ENCODE measurements at places on chromosomes 2 and 18.
A peak's percentile ranks its signal among the peaks of the same experiment; 100 is the strongest.

DNA sequence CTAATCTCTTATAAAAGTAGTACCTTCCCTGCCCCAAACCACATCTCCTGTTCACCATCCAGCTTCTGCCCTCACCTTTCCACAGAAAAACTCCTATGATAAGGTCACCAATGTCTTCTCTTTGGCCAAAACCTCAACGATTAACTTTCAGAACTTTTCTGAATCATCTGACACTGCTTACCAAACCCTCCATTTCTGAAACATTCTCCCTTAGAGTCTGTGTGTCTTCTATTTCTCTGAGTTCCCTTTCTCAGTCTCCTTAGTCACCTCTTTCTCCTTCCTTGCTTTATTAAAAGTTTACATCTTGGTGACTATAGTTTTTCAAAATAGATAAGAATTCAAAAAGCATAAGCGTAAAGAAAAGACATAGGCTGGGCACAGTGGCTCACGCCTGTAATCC is 51.3 kb upstream of the SP3 start:
- DNase-seq = no peak

- DNase-seq = no peak
Measured at GRCh38 chr18:49141491-49141890, 190.7 kb upstream of the SMAD7 start.

GRCh38 chr2:183487326-183487725 is 363.1 kb downstream of the NUP35 start:
- DNase-seq = no peak

DNA sequence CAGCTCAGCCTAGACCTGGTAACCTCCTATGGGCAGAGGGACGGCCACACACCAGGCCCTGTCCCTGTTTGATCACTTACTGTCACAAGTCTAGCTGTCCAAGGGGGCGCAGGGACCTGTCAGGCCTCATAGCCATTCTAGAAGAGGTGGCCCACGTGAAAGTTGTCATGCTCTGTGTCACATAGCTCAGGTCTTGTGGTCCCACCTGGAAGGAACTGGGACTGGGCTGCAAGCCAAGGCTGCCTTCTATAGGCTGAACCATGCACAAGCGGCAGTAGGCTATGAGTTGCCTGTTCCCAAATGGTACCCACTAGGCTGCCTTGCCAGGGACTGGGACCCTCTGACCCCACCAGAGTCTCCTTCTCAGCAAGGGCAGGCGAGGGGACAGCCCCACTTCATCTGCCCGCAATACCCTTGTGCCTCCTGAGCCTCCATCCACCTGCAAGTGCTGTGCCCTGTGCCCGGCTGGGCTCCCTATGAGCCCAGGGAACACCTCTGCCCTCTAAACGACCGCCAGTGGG is 177.5 kb downstream of the ANAPC1 start:
- DNase-seq = peak; percentile 71

DNA sequence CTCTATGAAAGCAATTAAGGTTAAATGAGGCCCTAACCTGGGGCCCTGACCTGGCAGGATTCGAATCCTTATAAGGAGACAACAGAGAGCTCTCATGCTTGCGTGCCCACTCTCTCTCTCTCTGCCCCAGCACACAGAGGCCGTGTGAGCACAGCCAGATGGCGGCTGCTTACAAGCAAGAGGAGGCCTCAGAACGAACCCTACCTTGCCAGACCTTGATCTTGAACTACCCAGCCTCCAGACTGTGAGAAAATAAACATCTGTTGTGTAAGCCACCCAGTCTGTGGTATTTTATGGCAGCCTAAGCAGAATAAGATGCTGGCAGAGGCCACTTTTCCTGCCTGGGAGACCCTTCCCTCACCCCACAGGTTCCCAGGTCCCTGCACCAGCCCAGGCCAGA is 5.2 kb upstream of the UBE2F start:
- no peak for DNase-seq

- no peak for DNase-seq
Measured at GRCh38 chr2:106563195-106563594, 76.0 kb downstream of the CD8B2 start.
